ENCODE measurements at places on chromosomes 16 and 17.
A peak's percentile ranks its signal among the peaks of the same experiment; 100 is the strongest.

DNA sequence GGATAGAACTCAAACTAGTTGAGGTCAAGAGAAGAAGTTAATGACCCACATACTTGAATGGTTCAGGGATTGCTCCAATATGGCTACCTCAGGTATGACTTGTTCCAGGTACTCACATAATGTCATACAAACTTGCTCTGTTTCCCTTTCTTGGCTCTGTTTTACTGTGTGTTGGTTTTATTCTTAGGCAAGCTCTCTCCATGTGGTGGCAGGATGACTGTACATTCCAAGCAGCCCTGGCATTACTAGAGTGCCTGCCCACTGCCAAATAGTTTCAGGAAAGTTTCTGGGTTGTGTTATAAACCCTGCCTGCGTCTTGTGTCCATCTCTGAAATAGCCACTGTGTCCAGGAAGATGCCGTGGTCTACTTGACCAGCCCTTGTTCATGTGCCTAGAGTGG, 476.8 kb downstream of the SHISA9 start:
- DNase-seq: no peak

- no peak for DNase-seq
Observed at GRCh38 chr17:77944390-77945222, 13.9 kb upstream of the TNRC6C start.

GRCh38 chr16:79602628-79603014, 2.1 kb upstream of the MAF start:
- no peak for DNase-seq

DNA sequence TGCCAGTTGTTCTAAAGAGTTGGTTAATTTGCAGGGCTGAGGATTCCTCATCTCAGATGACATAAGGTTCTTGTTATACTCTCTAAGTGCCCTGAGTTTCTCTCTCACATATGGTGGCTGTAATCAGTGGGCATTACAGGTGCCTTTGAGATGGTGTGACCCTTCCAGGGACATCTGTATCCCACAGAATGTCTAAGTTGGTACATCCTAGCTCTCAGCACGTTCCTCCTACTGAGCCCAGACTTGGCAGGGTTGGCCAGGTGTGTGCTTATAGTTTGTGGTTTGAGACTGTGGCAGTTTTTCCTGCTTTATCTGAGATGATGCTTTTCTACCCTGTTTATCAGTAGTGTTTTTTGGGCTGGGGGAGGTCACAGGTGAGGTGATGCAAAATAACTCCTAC, 36.3 kb downstream of the SPECC1 start:
- DNase-seq: no peak

- peak; percentile 46 for DNase-seq
Observed at GRCh38 chr16:50038756-50039529, 13.9 kb downstream of the CNEP1R1 start.

DNA sequence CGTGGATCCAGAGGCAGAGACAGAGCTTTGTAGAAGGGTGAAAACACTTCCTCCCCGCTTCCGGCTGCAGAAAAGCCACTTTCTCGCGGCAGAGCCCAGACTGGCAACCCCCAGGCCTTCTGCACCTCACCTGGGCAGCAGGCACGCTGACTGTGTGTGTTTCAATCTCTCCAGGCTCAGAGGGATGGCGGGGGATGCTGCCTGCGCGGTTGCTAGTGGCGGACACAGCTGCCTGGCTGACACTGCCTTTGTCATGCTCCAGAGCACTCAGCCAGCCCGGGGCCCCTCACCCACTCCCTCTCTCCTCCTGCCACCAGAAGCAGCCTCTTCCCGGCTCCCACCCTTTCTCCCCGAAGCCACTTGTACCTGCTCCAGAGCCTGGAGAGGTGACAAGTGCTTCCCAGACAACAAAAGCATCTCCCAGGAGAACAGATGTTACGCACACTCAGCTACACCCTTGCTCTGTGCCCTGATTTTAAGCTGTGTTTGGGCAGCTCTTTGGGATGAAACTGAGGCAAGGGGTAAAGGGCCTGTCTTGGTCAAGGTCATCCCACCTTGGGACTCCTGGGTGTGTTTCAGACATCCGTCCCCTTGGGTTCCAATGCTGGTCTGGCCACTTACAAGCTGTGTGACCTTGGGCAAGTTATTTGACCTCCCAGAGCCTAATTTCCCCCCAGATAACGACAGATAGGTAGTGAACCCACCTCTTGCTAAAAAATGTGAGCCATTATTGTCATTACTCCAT, 9.2 kb upstream of the GLIS2 start:
- peak; percentile 50 for DNase-seq

DNA sequence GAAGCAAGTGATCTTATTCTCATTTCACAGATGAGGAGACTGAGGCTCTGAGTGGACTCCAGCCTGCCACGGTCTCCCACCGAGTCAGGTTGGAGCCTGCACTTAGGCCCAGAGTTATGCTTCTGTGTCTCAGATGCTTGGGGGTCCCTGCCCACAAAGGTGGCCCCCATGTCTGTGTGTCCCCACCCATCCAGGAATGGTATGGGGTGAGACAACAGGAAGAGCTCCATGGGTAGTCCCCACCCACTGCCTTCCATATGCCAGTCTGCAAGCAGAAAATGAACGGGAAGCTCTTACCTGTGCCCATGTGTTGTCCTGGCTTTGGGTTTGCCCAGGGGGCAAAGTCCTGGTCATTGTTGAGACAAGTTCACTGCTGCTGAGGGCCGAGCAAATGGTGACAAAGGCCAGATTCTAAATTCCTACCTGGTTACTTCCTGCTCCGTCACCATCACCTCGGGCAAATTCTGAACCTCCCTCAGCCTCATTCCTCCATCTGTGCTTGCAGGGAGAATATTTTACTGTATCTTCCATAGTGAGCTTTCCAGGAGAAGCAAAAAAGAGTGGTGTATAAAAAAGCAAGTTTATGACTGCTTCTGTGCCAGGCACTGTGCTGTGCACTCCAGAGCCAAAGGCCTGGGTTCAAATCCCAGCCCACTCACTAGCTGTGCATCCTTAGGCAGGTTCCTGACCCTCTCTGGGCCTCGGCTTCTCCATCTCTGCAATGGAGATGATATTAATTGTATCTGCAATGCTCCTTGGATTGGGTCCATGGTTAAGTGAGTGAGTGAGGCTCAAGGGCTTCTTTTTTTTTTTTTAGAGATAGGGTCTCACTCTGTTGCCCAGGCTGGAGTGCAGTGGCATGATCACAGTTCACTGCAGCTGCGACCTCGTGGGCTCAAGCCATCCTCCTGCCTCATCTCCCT, 9.3 kb downstream of the IL4R start:
- DNase-seq: no peak

- DNase-seq: no peak
Observed at GRCh38 chr17:76659928-76660655, 16.5 kb upstream of the ST6GALNAC1 start.

DNA sequence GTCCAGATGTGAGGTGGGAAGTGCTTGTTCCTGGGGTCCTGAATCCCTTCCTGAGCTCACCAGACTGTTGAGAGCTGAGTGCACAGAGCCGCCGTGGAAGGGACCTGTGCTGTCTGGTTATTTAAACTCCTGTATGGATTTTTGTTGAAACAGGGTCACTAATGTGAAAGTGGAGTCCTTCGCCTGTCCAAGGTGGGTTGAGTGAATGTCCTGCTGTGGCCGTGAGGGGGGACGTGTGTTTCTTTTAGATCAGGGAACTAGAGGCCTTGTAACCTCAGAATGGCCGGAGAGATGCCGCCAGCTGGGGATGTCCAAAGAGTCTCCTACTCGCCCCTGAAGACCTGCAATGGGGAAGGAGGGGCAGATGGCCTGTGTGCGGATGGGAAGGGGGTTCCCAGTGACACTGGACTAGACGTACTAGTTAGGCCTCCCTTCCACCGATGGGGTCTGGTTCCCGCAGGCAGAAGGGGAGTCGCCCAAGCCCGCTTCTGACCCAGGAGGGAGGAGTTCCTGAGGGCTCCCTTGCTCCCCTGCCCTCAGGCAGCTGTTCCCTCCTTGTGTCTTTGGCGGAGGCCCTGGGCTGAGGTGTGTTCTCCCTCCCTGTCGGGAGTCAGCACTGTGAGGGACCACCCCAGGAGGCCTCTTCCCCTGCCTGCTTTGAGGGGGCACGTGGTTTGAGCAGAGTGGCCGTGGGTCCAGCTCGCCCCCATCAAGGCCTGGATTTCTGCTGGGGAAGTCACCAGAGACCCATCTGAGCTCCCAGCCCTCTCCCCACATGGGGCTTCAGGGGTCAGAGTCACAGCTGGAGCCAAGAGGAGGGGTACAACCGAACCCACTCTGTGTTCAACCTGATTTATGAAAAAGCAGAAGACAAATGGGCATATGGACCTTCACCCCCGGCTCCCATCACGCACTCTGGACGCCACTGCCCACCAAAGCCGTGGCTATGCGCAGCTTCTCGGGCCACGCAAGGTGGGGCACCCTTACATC, 30.9 kb downstream of the OR1D5 start:
- DNase-seq: no peak

DNA sequence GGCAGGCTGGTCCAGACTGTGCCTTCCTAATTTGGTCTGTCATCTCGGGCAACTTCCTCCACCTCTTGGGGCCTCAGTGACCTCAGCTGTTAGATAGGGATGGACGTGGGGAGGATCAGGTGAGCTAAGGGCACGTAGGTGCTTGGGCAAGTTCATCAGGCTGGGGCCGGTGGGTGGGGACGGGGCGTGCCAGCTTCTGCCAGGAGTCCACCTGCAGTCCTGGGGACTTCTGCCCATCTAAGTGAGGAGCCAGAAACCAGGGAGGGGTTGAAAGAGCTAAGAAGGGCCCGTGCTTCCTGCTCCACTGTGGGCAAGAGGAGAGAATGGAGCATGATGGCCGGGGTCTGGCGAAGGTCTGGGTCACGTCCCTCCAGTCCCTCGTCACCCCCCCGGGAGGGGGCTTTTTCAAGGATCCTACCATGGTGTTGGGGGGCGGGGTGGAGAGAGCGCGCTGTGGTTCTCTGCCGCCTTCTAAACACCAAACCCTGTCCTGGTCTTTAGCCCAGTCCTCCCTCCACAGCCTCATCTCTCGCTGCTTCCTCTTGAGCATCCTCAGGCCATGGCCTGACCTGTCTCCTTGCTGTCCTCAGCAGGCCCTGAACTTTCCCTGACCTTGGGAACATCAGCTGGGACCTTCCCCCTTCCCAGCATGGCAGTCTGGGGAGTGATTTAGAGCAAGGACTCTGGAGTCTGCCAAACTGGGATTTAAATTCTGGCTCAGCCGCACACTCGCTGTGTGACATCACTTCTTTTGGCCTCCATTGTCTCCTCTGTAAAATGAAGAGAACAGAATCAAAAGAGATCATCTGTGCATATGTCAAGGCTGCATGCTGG, 21.6 kb downstream of the SPNS2 start:
- no peak for DNase-seq

- DNase-seq: no peak
Observed at GRCh38 chr17:27451906-27452305, 4.3 kb upstream of the KSR1 start.

- no peak for DNase-seq
Observed at GRCh38 chr17:33980193-33980592, 274.9 kb upstream of the CCL2 start.

GRCh38 chr17:7144213-7144612, 29.6 kb upstream of the ASGR2 start:
- DNase-seq: peak; percentile 66

DNA sequence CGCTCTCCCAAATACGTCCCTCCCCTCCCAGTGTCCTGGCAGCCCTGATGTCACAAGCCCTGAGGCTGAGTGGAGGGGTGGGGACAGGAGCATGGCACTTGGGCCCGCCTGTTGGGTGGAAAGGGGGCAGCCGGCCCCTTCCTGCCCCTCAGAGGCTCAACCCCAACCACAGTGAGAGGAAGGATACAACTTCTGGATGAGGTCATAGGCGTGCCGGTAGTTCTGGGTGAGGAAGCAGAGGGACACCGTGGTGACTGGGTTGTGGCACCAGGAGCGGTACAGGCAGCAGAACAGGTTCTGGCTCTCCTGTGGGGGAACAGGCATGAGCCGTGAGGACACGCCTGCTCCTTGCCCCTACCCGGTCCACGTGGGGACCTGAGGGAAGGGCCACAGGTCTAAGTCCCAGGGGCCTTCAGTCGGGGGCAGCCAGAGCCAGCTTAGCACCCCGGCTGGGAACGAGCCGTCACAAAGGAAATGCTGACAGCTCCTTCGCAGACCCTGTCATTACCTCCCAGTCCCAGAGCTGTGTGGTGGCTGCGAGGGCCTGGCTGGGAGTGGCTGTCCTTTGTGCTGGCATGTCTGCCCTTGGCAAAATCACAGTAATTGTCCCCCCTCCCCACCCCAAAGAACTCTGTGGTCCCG, 11.2 kb upstream of the MTSS2 start:
- DNase-seq: no peak

DNA sequence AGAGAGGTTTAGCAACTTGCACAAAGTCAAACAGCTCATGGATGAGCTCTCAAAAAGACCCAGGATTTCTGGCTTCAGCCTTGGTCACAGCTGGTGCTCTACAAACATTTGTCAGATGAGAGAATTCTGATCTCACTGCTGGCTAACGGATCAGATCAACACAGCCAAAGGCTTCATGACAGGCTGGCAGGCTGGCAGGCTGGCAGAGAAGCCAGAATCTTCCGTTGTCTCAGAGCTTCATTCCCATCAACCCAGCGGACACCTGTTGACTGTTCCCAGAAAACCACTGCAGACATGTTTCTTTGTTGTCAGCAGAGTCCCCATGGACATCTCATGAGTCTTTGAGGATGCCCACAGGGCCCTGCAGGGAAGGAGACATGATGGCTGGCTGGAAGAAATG, 303.8 kb upstream of the ASIC2 start:
- no peak for DNase-seq

DNA sequence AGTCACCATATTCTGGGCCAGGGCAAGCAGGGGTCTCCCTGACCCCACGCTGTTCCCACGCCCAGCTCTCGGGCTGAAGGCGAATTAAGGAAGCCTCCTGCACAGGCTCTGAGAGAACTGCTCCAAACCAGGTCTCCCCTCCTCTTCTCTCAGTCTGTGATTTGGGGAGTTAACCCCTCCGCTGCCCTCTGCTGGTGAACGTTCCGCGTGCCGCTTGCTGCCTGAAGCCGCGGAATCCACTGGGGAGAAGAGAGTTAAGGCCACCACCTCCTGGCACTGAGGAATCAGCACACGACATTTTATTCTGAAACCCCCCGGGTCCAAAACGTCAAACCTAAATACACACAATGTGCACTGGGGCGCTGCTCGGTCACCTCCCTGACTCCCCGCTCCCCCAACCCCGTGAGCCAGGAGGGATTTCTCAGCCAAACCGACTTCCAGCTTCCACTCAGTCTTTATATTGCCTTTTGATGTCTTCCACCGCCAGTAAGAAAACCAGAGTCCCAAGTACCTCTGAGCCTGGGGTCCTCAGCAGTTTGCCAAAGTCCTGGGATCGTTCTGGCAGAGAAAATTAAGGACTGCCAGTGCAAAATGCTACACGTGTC, 54.4 kb upstream of the RCVRN start:
- DNase-seq: peak; percentile 87

All from GM23338 (cell line).